ENCODE measurements at places on chromosomes 11 and 22.

GRCh38 chr22:46064966-46065666 is 85.2 kb upstream of the PPARA start:
- DNase-seq, result no peak

DNA sequence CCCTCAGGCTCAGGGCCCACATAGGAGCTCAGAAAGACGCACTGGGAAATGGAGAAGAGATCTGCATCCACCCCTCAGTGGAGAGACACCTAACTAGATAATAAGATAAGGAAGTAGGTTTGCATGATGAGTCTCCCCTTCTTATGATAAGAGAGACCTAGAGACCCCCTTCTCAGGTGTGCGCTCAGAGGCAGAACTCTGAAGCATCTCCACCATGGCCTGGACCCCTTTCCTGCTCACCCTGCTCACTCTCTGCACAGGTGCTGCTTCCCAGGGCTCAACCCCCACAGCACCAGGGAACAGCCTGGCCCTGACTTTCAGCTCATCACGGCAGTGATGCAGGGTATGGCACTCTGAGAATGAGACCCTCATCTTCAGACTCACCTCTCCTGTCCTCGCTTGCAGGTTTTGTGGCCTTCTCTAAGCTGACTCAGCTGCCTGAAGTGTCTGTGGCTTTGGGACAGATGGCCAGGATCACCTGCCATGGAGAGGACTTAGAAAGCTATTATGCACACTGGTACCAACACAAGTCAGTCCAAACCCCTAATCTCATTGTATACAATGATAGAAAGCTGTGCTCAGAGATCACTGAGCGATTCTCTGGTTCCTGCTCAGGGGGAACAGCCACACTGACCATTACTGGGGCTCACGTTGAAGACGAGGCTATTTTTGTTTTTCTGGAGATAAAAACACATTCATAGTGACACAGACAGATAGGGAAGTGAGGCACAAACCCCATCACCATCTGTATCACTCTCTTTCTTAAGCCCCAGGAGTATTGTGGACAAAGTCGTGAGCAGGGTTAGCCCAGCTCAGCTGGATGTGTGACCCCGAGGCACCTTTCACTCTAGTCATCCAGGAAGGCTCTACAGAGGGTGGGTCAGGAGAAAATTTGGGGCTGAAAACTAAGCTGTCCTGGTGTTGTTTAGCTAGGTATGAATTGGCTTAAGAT is 29.7 kb upstream of the IGLL5 start:
- no peak for DNase-seq

GRCh38 chr11:21289686-21290085 is 620.3 kb downstream of the NELL1 start:
- DNase-seq, result no peak

DNA sequence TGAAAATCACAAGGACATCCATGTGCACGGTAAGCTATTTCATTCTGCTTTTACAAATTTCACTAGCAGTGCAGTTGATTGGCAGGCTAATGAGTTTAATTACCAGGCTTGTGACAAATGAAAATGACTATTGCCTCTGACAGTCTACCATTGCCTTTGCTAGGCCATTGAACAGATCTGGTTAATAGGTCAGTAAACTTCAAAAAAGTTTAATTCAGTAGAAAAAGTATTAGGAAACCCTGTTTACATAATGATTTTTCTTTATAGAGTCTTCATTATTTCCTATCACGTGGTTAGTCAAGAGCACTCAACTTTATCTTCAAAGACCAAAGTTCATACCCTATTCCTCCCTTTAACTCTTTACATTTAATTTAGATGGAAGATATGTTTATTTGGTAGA is 77.0 kb downstream of the PRMT3 start:
- no peak for DNase-seq

DNA sequence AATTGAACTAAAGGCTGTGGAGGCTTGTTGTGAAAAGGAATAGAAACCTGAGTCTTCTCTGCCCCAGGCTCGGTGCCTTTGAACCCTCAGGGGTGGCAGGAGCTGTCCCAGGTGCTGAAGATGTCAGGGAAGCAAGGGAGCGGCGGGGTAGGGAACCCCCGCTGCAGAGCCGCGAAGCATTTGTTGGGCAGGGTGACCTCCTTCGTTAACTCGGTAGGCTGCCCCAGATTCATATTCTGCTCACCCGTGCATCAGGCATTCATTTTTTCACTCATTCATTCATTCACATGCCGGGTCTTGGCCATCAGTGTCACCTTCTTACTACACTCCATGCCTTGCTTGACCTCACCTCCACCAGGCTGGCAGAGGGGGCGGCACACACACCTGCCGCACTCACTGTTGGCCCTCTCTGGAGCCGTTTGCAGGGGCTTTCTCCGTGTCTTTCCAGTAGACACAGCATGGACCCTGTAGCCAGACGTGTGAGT is 618.9 kb downstream of the BRD1 start:
- DNase-seq, result no peak

DNA sequence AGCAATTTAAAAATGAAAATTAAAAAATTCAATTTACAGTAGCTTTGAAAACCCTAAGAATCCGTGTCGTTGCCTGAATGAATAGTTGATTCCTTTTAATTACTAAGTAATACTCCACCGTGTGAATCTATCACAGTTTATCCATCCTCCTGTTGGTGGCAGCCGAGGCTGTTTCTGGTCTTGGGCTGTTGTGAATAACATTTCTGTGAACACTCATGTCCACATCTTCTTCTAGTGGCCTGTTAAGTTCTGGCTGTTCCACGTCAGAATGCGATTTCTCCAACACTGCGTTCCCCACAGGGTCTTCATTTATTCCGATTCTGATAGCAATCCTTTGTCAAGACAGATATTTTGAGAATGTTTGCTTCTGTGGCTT is 223.0 kb downstream of the TBC1D22A start:
- no peak for DNase-seq

DNA sequence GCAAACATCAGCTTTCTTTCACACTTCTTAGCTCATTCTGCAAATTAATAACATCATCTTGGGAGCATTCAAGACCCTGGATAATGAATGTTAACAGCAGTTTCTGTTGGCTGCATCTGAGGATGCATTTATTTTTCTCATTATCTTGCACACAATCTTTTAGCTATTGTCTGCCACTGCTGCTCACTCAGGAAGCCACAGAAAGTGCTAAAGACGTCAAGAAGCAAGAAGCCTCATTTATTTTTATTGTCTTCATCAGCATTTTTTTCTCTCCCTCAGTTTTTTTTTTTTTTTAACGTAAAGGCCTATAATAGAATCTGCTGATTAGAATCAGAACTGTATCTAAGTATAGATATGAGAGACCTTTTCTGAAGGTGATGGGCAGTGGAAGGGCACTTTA is 1339.4 kb downstream of the FAM181B start:
- DNase-seq, result no peak

- DNase-seq, result no peak
Measured at GRCh38 chr11:2801711-2802388, 83.7 kb downstream of the CDKN1C start.

DNA sequence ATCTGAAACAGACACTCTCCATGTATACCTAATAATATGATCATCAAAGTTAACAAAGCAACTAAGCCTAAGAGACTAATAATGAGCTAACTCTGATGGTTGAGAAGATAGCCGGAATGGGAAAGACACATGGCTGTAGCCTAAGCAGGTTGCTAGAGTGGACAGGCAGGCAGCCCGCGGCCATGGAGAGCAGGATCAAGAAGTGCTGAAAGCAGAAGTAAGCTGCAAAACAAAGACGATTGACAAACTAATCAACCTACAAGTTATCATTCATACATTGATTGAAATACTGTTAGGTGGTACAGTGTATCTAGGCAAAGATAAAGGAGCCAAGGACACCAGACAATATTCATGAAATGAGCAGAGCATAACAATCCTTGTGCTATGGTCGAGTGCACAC is 29.3 kb downstream of the SLN start:
- no peak for DNase-seq

- no peak for DNase-seq
Measured at GRCh38 chr11:26011474-26011873, 320.5 kb upstream of the ANO3 start.

- no peak for DNase-seq
Measured at GRCh38 chr11:74050465-74050864, 41.6 kb upstream of the UCP3 start.

DNA sequence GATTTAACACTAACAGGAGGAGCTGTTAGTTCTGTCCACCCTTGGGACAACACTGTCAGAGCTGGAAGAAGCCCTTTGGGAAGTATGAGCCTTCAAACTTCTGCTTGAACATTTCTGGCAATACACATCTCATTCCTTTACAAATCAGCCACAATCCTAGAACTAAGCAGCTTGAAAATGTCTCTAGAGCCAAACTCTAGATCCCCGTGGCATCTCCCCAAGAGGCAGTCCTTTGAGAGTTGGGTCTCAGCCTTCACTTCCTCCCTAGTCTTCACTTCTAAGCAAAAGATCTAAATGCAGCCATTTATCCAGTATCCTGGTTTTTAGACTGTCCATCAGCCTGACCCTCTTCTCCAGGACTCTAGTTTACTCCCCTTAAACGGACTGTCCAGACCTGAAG is 26.9 kb downstream of the ARFGAP2 start:
- no peak for DNase-seq
